Stimulated activated CD4-positive, alpha-beta T cell treated with anti-CD3 and anti-CD28 coated beads, Interleukin-4, amount 100 ng/mL, for 24 hours (primary cell): ENCODE measurements at places on chromosomes 7 and 10.

DNA sequence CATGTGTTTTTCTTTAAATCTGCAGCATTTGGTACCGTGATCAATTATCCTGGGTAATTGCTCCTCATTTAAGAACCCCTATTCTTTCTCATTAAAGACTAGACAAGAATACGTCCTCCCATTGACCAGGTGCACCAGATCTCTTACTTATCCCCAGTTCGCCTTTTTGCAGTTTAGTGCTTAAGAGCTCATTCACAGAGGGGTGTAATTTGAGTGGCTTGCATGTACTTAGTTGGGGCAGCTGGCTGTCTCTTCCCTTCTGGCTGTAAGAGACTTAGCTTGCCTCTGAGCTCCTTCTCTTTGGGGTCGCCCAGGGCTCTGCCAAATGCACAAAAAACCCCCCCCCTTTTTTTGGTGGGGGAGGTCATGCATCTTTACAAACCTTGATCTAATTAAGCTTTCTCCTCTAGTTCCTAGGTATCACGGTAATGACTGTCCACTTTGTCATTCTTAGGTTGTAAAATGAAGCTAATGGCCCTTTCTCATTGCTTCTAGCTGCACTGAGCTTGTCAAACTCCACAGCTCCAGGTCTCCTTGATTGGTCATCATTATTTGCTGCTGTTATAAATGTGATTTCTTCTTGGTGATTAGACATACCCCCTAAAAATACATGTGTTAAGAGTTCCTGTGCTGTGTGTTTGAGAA is 26.3 kb downstream of the GAD2 start:
- no peak for DNase-seq

DNA sequence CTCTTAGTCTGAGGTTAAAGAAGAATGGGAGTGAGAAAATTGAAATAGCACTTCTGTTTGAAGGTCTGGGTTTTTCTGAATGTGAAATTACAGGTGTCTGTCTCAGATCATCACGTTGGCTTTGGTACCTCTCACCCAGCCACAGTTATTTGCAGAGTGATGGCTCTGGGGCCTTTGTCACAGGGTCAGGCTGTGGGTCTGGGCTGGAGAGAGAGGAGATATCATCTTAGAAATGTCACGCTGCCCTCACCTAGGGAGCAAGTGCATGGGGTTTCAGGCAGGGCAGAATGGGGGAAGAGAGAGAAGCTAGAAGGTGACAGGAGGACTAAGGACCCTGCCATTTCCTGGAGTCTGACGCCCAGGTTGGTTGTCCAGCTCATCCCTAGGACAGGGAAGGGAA is 127.2 kb downstream of the CFAP58 start:
- no peak for DNase-seq

- no peak for DNase-seq
Measured at GRCh38 chr7:47601119-47601880, 19.4 kb upstream of the TNS3 start.

DNA sequence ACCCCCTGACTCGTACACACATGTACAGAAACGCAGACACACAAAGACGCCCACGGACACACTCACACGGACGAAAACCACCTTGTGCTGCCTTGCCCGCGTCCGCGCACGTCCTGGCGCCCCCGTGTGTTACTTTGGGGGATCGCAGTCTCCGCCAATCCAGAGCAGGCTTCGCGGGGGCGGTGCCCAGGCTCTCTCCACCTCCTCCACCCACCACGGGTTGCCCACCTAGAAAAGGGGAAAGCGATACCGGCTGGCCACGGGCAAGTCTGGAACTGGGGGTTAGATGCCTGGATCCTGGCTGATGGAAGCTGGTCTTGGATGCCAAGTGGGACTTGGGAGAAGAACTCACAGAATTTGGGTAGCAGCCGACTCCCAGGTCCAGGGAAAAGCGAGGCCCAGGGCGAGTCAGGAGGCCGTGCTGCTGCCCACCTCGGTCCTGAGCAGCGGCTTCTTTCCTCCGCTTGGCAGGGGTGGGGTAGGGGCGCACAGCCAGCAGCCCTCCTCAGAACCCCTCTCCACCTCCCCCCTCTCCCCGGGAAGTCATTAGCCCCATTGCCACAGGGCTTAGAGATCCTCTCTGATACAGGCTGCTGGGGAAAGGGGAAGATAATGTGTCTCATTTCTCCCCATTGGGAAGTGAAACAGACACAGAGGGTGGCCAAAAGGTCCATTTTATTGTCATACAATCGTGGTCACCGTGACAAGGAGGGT is 4.6 kb upstream of the VGF start:
- peak; percentile 80 for DNase-seq

DNA sequence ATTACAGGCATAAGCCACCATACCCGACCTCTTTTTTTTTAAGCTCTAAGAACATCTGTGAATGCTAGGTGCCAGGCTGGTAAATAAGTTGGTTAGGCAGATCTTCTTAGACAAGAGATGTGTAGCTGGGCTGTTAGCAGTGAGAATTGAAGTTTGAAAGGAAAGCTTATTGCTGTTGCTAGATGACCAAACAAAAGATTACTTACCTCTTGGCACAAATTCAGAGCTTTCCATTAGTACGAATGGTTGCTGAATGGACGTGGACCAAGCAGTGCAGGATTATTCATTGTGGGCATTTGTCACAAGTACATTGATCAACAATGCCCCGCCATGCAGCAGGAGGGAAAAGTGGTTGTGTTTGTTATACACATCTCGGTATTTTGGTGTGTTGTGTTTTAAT is 131.2 kb downstream of the GFRA1 start:
- no peak for DNase-seq

DNA sequence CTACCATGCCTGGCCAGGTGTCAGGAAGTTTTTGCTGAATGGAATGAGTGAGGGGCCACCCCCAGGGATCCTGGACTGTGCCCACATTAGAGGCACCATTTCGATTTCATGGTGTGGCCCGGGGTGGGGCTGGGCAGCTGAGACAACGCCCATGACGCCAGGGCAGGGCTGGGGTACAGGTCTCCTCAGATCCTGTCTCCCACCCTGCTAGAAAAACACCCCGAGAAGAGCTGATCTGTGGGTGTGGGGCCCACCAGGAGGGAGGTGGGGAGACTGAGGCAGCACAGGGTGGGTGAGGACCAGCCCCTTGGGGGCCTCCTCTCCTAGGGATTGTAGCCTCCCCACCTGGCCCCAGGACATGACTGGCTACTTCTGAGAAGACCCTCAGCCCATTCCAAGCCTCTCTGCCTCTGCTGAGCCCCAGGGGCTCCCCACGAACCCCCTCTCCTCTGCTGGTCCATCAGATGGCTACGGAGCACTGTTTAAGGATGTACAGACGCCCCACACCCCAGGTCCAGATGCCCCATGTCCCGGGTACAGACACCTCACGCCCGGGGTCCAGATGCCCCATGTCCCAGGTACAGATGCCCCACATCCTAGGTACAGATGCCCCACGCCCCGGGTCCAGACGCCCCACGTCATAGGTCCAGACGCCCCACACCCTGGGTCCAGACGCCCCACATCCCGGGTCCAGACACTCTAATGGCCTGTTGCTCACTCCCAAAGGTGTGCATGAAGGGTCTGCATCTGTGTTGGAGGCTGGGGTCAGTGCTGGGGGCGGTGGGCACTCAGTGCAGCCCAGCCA is 99.4 kb downstream of the MICALL2 start:
- DNase-seq, result no peak

DNA sequence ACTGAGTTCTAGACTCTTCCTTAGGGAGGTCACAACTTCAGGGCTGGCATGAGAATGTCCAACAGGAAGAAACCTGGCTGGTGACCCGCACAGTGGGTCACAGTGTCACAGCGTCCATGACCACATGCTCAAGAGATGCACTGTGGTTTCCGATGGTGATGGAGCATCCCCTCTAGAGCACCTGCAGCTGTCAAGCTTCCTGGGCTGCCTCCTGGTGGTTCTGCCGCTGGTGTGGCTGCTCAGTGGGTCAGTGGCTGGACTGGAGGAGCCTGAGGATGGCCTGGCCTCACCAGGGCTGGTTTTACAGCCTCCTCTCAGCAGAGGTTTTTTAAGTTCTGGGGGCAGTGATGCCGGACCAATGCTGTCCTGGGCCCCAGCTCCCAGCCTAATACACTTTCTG is 149.3 kb downstream of the SH3PXD2A start:
- no peak for DNase-seq

DNA sequence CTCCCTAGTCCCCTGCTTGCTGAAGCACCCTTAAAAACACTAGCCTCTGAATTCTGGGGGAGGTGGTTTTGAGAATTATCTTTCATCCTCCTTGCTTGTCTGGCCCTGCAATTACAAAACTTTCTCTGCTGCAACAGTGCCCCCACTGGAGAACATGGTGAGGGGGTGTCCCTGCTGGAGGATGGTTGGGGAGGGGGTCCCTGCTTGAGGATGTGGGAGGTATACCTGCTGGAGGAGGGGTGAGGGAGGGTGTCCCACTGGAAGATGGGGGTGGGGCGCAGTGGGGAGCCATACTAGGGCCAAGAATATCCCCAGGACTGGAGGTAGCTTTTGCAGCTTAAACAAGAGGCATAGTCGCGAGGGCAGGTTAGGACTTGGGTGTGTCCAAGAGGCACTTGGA is 3.2 kb upstream of the POLM start:
- DNase-seq, result no peak

DNA sequence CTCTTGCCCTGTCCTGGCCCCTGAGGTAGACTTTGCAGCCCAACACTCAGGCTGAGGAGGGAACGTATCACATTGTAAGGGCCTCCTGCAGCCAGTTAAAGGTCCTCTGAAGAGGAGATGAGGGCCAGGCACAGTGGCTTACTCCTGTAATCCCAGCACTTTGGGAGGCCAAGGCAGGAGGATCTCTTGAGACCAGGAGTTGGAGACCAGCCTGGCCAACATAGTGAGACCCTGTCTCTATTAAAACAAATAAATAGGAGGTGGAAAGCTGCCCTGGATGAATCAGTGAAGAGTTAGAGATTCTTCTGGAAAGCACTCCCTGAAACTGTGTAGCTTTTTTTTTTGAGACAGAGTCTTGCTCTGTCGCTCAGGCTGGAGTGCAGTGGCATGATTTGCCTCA is 2.3 kb upstream of the C10orf62 start:
- DNase-seq, result no peak

- DNase-seq, result no peak
Measured at GRCh38 chr7:80047856-80048459, 86.7 kb upstream of the GNAI1 start.

DNA sequence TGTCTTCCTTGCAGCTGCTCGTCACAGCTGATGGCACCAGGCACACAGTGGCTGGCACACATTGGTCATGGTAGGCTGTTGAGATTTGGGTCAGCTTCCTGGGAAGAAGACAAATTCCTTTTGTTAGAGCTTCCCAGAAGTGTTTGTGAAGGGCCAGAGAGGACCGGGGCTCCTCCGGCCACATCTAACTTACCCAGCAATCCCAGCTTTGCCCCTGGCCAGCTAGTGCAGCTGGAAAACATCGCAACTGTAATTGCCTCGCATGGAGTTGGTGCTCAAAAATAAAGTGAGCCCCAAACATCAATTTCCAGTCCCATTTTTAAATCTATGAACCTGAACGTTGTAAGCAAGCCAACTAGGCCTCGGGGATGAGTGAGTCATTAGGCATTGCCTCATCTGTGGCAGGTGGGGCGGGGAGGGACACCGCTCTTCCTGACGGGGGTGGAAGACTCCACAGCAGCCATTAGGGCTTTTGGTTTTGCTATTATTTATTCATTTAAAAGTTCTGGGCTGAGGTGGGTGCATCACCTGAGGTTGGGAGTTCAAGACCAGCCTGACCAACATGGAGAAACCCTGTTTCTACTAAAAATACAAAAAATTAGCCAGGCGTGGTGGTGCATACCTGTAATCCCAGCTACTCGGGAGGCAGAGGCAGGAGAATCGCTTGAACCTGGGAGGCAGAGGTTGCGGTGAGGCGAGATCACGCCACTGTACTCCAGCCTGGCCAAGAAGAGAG is 12.4 kb downstream of the CPA5 start:
- DNase-seq, result no peak

- DNase-seq, result no peak
Measured at GRCh38 chr7:46492466-46492865, 571.4 kb upstream of the IGFBP3 start.

DNA sequence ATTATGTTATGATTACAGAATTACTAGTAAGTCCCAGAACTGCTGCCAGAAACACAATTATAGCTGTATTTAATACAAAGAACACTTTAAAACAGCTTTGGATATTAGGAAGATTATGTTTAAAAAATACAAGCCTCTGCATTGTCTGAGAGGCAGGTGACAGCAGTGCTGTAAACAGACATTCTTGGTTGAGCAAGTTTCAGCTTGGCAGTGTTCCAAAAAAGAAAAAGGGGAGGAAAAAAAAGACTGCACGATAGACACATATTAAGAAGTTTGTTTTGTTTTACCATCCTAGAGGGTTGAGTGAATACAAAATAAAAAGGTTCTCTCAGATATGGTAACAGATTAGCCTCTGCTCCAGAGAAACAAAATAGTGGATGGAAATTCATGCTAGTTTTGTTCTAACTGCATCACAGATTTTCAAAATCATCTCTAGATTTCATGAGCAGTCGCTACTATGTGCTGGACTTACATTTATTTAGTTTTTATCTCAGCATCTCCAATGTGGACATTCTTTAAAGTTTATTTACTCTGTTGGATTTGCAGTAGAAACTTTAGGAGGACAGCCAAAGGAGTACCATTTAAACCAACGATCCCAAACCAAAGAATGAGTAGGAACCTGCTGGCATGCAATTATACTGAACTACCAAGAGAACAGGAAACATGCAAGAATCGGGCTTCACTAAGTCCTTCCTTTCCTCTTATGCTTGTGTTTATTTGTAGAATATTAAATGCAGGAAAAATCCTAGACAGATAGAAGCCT is 9.0 kb downstream of the FAM204A start:
- no peak for DNase-seq

DNA sequence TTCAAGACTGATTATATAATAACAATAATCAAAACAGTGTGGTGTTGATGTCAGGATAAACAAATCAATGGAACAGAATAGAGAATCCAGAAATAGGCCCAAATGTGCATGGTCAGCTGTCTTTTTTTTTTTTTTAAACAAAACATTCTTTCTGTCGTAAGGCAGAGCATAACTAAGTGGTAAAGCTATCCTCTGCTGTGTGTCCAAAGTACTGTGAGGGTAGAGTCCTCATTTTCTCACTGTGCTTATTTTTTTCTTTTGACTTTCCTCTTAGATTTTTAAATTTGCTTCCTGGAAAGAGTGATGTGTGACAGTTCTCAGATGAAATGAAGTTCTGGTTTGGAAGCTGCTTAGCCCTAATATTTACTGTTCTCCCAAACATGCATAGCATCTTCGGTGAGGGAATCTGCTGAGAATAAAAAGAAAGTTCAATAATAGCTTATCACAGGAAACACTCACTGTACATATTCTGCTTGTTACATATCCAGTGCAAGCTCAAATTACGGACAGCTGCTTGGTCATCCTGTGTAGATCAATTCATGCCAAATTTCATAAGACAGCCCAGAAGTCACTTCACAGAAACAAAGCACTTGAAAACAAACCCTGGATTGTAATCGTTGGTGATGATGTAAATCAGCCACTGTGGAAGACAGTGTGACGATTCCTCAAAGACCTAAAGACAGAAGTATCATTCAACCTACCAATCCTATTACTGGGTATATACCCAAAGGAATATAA is 423.9 kb downstream of the NEBL start:
- DNase-seq, result no peak
